Hematopoietic multipotent progenitor cell treated with erythropoietin and hydrocortisone succinate and interleukin-3 and kit ligand, for 15 days (in vitro differentiated cells): ENCODE measurements at places on chromosomes 6 and 20.
A peak's percentile ranks its signal among the peaks of the same experiment; 100 is the strongest.

DNA sequence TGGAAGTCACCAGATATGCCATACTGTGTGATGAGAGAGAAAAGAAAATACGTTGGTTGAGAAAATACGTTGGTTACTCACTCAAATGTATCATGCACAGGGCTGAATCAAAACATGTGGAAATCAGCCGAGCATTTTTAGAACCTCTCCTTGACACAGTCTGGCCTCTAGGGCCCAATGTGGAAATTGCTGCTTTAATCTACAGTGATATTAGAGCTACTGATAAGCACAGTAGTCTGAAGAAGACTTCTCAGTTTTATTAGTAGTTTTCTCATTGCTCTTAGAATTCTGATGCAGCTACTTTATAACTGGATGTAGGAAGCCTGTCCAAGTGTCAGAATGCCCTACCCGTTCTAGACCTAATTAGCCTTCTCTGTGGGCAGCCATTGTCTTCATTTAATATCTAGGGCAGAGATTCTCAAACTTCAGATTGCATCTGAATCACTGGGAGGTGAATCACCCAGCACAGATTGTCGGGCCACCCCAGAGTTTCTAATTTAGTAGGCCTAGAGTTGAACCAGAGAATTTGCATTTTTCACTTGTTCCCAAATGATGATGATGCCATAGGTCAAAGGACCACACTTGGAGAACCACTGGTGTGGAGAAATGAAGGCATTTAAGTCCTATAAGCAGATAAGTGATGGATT lies 229.1 kb downstream of the PLCB1 start:
- no peak for DNase-seq

DNA sequence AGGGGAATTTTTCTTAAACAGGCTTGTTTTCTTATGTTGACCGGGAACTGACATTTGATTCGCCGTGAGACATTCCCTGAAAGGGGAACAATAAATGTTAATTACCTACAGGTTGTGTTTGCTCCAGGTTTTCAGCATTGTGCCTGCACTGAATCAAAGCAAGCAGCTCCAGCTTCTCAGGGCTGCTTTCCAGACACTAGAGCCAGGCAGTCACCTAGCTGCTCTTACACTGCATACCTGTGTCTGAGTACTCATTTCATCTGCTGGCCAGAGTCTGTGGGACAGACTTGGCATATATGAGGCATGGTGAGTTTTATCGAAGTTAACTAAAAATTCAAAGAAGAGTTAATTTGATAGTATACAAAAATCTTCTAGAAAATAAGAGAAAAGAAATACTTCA lies 951.8 kb upstream of the MAP3K7 start:
- DNase-seq = no peak

DNA sequence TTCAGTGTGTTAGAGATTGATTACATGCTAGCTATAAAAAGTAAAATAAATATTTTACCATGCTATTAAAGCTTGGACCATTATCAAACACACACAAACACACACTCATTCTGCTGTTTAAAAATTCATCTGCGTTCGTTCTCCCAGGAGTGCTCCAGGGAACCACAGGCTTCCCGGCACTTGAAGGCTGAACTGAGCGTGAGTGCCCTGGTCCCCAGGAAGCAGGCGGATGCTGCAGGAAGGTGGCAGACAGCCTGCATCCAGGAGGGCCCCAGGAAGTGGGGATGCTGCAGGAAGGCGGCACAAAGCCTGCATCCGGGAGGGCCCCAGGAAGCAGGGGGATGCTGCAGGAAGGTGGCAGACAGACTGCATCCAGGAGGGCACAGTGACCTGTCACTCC lies 147.2 kb upstream of the SNX9 start:
- DNase-seq = no peak

GRCh38 chr6:14781772-14782525 lies 463.9 kb upstream of the JARID2 start:
- no peak for DNase-seq

- no peak for DNase-seq
Observed at GRCh38 chr6:36999751-37000125, 5.7 kb upstream of the FGD2 start.

GRCh38 chr6:146887447-146888077 lies 288.8 kb downstream of the ADGB start:
- no peak for DNase-seq

DNA sequence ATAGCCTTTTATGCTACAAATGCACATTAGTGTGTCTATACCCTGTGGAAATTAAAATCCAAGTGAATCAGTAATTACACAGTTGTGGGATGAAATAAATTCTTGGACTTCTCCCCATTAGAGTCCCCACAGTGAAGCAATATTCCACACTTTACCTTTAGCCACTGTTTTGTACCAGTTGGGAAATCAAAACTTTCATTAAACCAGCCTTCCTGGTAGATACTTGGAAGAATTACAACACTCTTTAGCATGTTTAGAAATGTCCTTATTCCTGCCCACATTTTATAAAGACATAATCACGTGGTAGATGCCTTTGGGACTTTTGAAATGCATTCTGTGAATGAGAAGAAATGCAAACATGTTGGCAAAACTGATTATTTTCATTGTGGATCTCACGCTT lies 49.0 kb upstream of the ANKEF1 start:
- DNase-seq = no peak

GRCh38 chr6:47134476-47135189 lies 92.5 kb upstream of the ADGRF1 start:
- DNase-seq = no peak

GRCh38 chr20:64116016-64116415 lies 8.7 kb upstream of the NPBWR2 start:
- no peak for DNase-seq

DNA sequence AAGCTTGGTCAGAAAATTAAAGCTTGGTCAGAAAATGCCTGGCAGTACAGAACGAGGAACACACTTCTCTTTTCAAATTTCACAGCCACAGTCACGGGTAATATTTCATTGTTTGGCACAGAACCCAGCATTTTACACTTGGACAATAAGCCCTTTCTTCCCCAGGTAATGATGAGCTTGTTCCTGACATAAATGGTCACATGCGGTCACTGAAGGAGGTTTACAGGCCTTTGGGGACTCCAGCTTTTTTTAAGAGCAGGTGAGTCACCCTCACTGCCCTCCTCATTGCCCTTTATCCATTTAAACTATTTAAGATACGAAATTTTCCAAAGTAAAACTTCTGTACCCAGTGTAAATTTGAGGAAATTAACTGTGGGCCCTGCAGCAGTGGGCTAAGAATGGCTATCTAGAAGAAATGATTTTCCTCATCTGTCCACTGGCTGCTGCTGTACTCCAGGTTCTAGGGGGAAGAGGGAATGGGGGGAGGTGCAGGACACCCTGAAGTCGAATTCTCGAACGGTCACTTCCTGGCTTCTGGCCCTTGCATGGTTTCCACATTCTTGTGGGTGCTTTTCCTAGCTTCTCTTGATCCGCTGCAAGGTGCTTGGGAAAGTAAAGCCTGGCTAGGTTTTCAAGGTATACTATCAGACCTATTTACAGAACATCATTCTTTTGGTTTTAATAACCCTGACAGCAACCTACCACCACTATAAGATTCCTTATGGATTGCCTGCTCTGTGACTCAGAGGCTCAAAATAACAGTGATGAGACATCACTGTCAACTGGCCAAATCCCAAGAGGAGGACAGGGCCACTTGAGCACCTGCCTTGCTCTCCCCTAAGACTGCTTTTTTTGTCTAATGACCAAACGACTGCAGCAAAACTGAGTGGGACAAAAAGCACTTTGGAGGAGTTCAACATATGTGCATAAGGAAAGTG lies 75.8 kb downstream of the PREP start:
- no peak for DNase-seq

DNA sequence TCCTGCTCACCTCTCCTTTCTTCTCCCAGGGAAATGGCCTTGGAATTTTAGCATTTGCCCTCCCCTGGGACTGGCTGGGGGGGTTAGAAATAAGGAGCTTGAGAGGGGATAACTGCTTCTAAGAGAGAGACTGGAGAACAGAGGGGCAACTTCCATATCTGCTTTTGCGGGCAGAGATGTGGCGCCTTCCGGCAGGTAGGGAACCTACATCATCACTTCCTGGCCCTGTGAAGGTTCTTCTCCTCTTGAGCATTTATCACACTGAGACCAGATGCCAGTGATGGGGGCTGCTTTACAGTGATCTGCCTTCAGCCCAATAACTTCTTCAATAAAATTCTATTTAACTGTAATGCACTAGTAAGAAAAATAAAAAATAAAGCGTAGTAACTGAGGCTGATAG lies 48.1 kb downstream of the TBC1D7 start:
- no peak for DNase-seq

DNA sequence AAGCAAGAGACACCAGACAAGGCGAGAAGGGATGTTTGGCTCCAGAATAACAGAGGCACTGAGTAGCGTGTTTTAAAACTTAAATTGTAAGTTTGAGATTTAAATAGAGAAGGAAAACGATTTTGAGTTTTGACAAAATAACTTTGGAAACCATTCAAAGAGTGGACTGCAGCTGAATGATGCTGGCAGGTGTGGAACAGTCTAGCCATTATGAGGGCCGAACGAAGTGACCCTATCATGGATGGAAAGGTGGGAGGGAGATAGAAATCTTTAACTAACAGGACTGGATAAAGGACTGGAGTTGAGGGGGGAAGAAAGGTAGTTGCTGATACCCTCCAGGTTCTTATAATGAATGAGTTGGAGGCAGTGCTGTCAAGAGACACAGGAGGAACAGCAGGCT lies 248.4 kb downstream of the PACRG start:
- DNase-seq = no peak

- DNase-seq = no peak
Observed at GRCh38 chr20:15742087-15742486, 831.2 kb downstream of the KIF16B start.

GRCh38 chr6:42507901-42508300 lies 55.9 kb upstream of the UBR2 start:
- no peak for DNase-seq

DNA sequence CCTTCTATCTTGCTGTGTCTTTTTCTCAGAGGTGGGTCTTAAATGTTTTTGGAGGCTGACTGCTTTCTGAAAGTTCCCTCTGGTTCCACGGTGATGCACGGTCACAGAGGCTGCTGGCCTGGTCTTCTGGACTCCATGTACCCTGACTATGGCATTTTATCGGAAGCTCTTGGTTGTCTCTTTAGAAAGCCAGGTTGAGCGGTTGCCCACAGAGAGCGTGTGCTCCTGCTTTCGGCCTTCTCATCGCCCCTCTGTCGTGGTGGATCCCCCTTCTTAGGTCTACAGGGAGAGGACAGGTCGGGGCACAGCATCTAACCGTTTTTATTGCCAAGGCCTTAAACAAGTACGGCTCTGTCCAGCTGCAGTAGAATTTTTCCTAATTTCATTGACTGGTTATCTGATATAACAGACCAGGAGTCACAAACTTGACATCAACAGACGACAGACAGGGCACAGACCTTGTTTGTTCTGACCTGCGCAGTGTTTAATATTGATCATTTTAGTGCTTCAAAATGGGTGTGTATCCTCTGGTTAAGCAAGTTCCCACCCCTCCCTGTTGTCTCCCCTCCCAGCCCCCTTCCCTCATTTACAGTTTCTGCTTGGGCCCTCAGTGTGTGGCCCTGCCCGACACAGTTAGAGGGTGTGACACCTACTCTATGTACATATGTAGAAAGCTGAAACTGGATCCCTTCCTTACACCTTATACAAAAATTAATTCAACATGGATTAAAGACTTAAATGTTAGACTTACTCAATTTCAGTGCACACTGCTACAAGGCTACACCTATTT lies 24.7 kb downstream of the SYTL3 start:
- no peak for DNase-seq

DNA sequence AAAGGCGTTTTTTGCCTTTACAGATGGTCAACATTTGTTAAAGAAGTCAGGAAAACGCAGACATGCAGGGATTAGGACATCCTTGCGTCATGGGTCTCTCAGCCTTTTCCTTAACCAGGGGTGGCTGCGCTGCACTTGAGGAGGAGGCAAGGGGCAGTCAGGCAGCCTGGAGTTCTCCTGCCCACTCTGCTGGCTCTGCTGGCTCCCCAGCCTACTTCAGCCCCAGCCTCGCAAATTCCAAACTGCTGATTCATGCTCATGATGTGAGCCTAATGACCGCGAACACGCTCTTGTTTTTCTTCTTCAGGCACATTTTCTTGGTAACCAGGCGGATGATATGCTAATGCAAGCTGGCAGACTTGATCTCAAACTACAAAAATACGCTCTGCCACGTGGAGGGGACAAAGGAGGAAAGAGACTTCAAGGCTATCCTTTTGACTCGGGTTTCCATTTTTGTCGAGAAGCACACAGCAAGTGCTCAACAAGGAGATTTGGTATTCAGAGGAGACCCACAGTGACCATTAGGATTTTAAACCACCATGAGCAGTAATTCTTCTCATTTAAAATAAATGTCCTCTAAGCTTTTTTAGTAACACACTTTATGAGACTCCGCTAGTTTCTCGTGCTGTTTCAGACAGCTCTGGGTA lies 290.3 kb upstream of the STXBP5 start:
- peak; percentile 77 for DNase-seq

GRCh38 chr6:29964518-29964886 lies 22.2 kb downstream of the HLA-A start:
- no peak for DNase-seq

- DNase-seq = no peak
Observed at GRCh38 chr20:21534453-21534852, 20.6 kb upstream of the NKX2-2 start.

DNA sequence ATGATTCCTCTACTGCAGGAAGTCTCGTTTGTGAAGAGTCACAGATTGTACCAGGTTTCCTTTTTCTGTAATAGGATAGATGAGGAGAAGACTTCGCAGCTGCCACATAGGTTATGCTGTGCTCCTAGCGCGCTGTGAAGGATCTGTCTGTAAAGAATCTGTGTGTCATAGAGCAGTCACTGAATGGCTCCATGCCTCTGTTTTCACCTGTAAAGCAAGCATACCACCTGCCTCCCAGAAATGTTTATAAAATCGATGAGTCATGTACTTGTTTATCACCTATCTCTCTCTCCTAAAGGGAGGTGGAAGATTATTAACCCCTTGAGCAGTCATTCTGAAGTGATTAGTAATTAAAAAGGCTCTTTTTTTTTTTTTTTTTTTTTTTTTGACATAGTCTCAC lies 86.6 kb downstream of the TFAP2B start:
- no peak for DNase-seq

GRCh38 chr6:37784585-37784967 lies 35.0 kb upstream of the ZFAND3 start:
- DNase-seq = no peak

GRCh38 chr6:121158438-121158837 lies 175.8 kb downstream of the TBC1D32 start:
- DNase-seq = no peak

DNA sequence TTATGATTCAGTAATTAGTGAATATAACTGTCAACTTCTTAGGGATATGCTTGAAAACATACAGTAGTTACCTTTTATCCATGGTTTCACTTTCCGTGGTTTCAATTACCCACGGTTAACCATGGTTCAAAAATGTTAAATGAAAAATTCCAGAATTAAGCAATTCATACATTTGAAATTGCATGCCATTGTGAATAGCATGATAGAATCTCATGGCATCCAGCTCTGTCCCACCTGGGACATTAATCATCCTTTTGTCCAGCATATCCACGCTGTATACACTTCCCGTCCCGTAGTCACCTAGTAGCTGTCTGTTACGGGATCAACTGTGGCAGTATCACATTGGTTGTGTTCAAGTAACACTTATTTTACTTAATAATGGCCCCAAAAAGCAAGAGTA lies 781.7 kb upstream of the CITED2 start:
- no peak for DNase-seq

GRCh38 chr6:36362551-36363370 lies 24.7 kb downstream of the ETV7 start:
- DNase-seq = no peak
